GM13976 (cell line): ENCODE measurements at places on chromosomes 13 and 19.

DNA sequence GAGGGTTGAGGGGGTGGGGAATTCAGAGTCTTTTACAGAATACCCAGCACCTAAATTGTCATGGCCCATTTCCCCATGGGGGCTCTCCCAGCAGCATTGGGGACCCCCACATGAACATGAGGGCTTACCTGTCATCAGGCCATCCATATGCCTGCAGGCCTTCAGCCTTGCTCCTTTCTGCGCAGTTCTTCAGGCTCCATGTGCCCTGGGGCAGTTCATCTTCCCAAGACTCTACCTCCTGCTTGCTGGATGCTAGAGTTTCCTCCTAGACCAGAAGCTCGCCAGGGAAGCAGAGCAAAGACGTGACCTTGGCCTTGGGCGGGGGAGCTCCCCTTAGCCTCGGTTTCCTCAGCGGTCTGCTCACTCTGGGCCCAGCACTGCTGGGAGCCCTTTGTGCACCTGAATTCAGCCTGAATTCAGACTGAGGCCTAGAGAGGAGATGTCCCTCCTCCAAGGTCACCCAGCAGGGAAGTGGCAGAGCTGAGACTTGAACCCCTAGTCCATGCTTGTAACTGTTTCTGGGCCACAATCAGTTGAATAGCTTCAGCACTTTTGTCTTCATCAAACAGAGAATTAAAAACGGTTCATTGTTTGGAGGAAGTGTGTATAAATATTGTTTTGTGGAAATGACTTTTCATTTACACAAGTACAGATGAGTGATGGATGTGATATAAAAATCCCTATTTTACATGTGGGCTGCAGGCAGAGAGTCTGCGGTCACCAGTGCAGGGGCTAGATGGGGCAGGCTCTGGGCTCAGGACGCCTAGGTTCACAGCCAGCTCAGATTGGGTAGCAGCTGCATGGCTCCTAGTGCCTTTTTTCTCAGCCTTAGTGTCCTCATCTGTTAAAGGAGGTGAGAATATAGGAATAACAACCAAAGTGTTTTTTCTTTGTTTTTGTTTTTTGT, 9.5 kb downstream of the PPP5C start:
- no peak for DNase-seq

DNA sequence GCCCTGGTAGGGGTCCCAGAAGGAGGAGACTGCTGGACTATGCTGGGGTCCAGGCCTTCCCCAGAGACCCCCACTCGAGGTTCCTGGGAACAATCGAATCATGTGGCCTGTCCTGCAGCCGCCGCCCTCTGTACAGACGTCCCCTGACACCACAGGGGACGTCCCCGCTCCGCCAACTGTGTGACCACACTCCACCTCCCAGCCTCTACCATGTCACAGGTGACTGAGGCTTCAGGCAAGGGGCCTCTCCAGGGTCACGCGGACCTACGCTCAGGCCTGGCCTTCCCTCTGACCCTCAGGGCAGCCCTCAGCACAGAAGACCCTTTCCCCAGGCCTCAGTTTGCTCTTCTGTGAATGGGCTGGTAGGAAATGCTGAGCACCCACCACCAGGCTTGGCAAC, 13.1 kb upstream of the TMEM161A start:
- peak; percentile 73 for DNase-seq

DNA sequence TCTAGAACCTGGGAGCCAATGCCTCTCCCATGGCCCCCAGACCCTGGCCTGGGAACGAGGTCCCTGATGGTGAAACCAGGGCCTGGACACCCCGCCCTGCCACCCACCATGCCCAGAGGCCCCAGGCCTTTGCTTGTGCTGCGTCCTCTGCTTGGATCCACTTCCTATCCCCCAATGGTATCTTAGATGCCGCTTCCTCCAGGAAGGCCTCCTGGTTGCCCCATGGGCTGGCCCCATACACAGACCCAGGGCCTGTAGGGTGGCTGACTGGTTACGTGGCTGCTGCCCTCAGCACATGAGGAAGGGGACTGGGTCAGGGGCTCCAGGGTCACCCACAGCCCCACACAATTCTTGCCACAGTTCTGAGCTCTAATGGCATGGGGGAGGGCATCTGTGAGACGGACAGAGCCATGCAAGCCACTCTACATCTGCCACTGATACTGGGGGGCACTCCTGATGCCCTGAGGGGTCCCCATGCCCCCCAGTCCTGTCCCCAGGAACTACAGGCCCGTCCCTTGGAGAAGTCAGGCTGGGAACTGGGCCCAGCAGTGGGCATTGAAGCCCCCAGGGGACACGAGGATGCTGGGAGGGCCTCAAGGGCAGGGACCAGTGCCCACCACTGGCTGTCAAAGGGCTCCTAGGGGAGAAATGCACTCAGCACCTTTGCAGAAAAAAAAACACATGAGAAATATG, 5.0 kb downstream of the RPL36 start:
- DNase-seq = no peak

GRCh38 chr19:33248954-33249613, 23.4 kb upstream of the SLC7A10 start:
- DNase-seq = no peak

- peak; percentile 97 for DNase-seq
These were observed at the start of gene PIP5K1C for GRCh38 chr19:3700242-3701032. Gene PIP5K1C, minus strand, starts transcription at chr19:3700468. Its CDS starts 78 bp downstream, at chr19:3700390.

DNA sequence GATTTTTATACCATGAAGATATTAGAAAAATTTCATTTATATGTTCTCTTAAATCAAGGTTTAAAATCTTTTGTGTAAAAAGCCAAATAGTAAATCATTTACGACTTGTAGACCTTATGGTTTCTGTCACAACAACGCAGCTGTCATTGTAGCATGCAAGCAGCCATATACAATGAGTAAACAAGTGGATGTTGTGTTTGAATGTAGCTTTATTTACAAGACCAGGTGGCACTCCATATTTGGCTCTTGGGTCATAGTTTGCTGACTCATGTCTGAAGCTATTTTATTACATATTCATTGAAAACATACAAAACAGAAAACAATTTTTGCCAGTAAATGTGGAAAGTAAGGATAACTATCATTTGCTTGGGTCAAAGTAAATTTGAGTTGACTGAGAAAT, 930.8 kb downstream of the SLITRK5 start:
- no peak for DNase-seq

DNA sequence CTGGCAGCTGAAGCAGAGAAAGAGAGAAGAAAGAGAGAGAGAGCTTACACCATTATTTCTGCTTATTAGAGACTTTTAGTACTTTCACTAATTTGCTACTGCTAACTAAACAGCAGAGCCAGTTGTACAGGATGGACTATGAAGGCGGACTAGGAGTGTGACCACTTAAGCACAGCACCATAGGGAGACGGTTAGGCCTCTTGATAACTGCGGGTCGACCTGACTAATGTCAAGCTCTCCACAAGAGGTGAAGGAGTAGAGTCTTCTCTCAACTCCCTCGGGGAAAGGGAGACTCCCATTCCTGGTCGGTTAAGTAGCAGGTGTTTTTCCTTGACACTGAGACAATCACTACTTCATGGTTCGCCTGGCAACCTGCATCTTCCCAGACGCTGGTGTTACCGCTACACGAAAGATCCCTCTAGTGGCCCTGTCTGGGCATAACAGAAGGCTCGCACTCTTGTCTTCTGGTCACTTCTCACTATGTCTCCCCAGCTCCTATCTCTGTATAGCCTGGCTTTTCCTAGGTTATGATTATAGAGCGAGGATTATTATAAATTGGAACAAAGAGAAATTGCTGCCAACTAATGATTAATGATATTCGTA, 5.3 kb upstream of the PSG7 start:
- no peak for DNase-seq

- DNase-seq = no peak
These were observed 12.8 kb downstream of the KCTD12 start for GRCh38 chr13:76873445-76873844.

GRCh38 chr13:35457258-35457657, 19.2 kb downstream of the MAB21L1 start:
- no peak for DNase-seq

- no peak for DNase-seq
These were observed 23.5 kb downstream of the ACTN4 start for GRCh38 chr19:38670921-38671398.

GRCh38 chr13:46367617-46368327, 19.3 kb downstream of the RUBCNL start:
- no peak for DNase-seq

- DNase-seq = no peak
These were observed 15.4 kb upstream of the ZNF681 start for GRCh38 chr19:23774106-23774505.

DNA sequence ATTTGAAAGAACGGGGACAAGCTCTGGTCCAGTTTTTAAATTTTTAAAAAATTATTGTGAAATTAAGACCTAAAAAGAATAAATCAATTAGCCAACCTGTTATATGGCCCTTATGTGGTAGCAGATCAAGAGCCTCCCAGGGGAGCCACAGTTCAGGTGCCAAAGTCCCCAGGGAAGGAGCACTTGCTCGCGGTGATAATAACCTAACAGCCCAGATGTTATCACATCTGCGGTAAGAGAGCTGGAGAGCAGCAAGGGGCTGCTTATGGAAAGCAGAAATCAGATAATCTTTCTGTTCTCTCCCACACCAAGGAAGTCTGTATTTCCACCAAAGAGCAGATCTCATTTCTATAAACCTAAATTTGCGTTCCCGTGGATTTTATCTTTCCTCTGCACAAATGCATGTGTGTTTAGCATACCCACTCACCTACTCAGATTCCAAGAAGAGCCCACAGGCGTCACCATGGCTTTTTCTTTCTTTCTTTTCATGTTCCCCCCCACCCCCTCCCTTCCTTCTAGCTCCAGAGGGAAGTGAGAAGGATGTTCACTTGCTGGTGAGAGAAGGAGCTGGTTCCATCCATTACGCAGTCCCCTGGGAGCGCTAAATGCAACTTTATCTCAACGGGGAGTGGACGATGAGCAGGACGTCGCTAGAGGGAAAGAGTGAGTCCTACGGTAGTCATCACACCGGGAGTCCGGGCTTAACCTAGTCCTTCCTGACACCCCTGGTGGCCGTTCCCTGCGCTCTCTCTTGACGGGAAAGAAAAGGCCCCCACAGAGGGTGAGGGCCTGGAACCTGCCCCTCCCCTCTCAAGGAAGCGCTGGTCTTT, 1.6 kb upstream of the POU4F1 start:
- no peak for DNase-seq

- DNase-seq = no peak
These were observed 6.1 kb downstream of the TPRX1 start for GRCh38 chr19:47797996-47798903.

DNA sequence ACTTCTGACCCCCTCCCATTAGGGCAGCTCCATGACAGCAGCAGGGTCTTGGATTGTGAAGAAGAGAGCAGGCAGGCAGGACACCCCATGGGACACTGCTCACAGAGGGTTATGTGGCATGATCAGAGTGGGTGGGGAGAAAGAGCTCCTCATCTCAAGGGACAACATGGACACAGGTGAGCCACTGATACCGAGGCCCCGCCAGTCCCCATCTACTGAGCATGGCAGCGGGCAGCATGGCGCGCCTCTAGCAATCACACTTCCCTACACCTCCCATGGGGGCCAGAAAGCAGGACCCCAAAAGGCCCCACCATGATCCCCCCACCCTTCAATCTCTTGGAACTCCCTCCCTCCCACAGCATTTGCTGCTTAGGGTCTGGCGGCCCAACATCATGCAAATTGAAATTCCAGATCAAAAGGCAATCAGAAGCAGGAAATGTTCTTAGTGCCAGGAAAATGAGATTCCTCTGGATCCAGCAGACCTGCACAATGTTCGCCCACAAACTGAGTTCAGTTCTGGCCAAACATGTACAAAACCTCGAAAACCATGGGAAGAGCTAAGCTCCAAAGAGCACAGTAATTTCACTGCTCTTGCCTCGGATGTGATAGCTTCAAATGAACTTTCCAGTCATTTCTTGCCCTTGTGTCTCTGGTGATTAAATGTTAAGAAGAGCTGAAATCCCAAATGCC, 14.8 kb downstream of the DOCK9 start:
- no peak for DNase-seq

DNA sequence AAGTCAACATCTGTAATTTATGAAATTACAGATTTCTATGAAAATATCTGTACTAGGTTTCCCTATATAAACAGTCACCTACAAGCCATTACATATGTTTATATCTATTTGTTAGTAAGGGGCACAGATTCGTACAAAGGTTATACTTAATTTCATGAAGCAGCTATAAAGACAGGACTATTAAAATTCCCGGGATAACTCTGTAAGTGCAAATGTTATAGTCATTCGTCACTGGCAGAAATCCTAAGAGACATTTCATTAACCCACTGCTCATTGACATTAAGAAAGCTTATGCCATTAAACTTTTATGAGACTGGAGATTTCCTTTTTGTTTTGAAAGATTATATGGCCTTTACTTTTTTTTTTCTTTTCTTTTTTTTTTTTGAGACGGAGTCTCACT, 122.9 kb downstream of the MYO16 start:
- DNase-seq = no peak

- no peak for DNase-seq
These were observed 268.5 kb downstream of the MYO16 start for GRCh38 chr13:108897955-108898354.

- DNase-seq = no peak
These were observed 48.4 kb upstream of the ZNRF4 start for GRCh38 chr19:5406816-5407215.

- DNase-seq = no peak
These were observed 74.2 kb downstream of the FRY start for GRCh38 chr13:32105653-32106313.

GRCh38 chr13:34883396-34883795, 58.7 kb upstream of the NBEA start:
- DNase-seq = no peak

- no peak for DNase-seq
These were observed 5.6 kb upstream of the CDC34 start for GRCh38 chr19:525857-526419.

- DNase-seq = no peak
These were observed 158.7 kb upstream of the ZNF507 start for GRCh38 chr19:32186542-32187330.

DNA sequence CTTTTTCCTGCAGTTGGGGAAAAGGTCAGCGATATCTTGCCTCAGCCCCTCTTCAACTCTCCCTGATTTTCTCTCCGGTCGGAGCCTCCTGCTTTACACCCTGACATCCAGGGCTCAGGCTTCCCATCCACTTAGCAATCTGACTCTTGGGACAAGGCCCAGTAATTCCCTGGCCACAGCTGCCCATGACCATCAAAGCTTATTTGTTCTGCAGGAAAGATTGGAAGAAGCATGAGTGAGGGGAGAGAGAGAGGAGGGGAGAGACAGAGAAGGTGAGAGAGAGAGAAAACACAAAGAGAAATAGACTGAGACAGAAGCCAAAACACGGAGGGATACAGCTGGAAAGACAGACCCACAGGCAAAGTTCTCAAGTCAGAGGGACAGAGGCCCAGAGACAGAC, 13.7 kb downstream of the SYT3 start:
- no peak for DNase-seq
